ENCODE measurements at places on chromosomes 3 and 15.

DNA sequence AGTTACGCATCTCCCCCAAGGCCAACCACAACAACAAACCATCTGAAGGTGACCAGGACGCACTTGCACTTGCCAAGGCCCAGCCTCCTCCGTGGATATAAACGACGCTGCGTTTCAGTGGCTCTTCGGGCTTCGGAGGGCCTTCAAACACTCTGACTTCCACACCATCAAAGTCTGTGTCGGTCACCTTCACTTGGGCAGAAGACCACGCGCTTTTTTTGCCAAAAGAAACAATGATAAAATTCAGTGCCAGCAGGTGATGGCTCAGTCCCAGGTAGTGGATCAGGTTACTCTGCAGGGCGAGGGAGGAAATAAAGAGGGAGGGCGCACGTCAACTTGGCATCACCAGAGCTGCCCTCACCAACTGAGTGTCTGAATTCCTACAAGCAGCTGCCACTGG lies 63.0 kb downstream of the NCEH1 start:
- DNase-seq = no peak

DNA sequence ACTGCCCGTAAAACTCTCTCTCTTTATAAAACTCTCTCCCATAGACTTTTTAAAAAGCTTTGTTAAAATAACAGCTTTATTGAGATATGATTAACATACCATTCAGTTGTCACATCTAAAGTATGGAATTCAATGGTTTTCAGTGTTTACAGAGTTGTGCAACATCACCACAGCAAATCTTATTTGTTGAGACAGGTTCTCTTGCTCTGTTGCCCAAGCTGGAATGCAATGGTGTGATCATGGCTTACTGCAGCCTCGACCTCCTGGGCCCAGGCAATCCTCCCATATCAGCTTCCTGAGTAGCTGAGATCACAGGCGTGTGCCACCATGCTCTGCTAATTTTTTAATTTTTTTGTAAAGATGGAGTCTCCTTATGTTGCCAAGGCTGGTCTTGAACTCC lies 35.9 kb upstream of the TRAK1 start:
- no peak for DNase-seq

GRCh38 chr3:155232605-155233004 lies 60.9 kb downstream of the STRIT1 start:
- no peak for DNase-seq

GRCh38 chr3:70090322-70090913 lies 90.9 kb downstream of the SAMMSON start:
- no peak for DNase-seq

- DNase-seq = no peak
Observed at GRCh38 chr15:92882697-92883162, 17.4 kb upstream of the CHD2 start.

DNA sequence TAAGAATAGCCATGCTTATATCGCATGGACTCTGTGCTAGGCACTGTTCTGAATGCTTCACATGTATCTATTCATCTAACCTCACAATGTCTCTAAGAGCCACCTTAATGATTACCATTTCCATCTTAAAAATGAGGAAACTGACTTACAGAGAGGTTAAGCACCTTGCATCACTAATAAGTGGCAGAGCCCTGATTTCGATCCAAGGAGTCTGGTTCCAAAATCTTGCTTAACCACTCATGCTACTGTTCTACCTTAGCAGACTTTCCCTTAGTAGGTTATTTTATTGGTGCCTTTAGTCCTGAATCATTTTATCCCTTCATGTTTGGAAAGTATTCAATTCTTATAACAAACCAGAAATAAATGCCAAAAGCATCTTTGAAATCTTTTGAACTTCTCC lies 89.2 kb upstream of the DCBLD2 start:
- no peak for DNase-seq

DNA sequence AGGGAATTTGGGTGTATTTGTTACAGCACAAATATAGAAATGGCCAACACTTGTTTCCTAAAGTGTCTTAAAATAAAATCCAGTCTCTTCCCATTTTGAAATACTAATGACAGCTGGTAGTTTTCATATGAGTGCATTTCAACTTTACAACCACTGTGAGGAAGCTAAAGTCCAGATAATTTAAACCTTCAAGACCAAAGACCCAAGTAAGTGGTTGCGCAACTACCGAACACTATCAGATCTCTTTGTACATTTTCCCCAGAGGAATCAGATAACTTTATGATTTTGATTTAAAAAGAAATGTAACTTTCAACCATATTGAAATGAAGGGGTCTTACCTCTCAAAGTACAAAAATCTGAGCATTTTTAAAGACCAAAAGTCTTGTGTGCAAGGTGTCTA lies 14.3 kb downstream of the BCL2L10 start:
- no peak for DNase-seq
